ENCODE measurements at places on chromosomes 4 and X. TPM values are rescaled to one million over a fixed set of nuclear protein-coding genes. Genes with fewer than 3 reads are reported as not detected.

DNA sequence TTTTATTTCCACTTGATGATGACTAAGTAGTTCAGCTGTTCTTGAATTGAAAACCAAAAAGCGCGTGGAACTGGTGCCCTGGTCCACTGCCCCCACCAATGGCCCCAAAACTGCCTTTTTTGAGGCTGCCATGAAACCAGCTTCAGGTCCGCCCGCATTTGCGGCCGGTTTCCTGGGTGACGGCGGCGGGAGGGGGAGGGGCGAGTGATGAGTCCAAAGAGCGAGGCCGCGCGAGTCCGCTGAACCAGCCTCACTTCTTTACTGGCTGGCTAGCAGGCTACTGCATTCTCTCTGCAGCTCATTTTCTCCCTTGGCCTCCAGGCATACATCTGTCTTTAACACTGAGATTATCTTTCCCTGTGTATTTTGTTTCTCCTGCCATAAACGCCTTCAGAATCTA is 72.9 kb upstream of the FABP2 start:
- DNase-seq: no peak

Gene CDX4
- polyA plus RNA-seq: not detected

Gene TRPC5OS
- polyA plus RNA-seq: not detected

- no peak for DNase-seq
Observed at GRCh38 chr4:25494166-25494565, 117.1 kb downstream of the ANAPC4 start.

Gene SLC4A4
- not detected for polyA plus RNA-seq

GRCh38 chr4:76238236-76238635 is 13.3 kb upstream of the FAM47E start:
- DNase-seq: no peak

Gene ERAS
- 0.14 TPM for polyA plus RNA-seq

Measured in endothelial cell of umbilical vein (primary cell).